Stomach (tissue), 19 donors: ENCODE measurements at places on chromosomes 5 and 9. TPM values are rescaled to one million over a fixed set of nuclear protein-coding genes. Genes with fewer than 3 reads are reported as not detected.

PCDHB16 gene
- 0.45 TPM for total RNA-seq

ARAP3 gene
- 7.8 TPM for total RNA-seq

UBE2R2 gene
- total RNA-seq, result 117 TPM

TMEM252 gene
- total RNA-seq, result not detected

SNCAIP gene
- 10.5 TPM for total RNA-seq

TPM2 gene
- total RNA-seq, result 3,642 TPM

KLHL3 gene
- total RNA-seq, result 19.4 TPM

INSL6 gene
- total RNA-seq, result not detected

TCF7 gene
- not detected for total RNA-seq

CSF2 gene
- not detected for total RNA-seq

SUSD3 gene
- 4.5 TPM for total RNA-seq

IFNA21 gene
- not detected for total RNA-seq

SYK gene
- 21.0 TPM for total RNA-seq

CYLC2 gene
- total RNA-seq, result not detected

LHX6 gene
- 4.6 TPM for total RNA-seq

GRCh38 chr9:16884373-16884772 lies 13.9 kb upstream of the BNC2 start:
- no peak for DNase-seq

GRCh38 chr5:29214839-29215238 lies 1978.6 kb upstream of the CDH6 start:
- no peak for DNase-seq

DNA sequence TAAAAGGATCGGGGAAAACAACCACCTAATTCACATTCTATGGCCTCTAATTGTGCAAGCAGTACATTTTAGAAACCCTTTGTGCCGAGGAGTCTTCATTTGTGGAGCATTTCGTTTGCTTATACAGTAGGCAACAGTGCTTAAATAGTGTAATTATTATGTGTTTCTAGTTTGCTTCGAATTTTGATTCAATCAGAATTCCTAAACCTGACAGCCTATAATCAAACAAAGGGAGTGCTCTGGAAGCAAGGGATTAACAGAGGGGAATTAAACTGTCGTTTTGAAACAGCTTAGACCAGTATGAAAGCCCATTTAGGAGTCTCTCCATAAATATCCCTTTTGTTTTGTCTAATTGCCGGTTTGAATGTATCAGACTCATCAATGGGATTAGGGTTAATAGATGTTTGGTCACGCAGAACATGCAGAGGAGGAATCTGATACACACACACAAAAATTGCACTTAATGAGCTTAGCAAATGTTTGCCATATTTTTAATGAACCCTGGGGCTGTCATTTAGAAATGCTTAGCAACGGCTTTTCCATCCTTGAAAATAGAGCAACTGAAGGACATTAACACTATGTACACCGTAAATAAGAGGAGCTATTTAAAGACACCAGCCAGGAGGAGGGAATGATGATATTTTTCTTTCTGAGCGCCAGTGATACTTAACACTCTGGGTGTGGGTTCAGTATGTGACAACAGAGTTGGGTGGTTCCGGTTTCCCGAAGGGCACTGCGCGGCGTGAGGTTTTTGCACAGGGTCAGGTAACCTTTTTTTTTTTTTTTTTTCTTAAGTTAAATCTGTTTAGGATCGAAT lies 404.7 kb downstream of the TLE4 start:
- DNase-seq, result peak; percentile 50

- no peak for DNase-seq
These were observed 267.0 kb downstream of the CETN3 start for GRCh38 chr5:90142541-90142940.

- DNase-seq, result no peak
These were observed 19.1 kb upstream of the FOXB2 start for GRCh38 chr9:77000330-77000729.

DNA sequence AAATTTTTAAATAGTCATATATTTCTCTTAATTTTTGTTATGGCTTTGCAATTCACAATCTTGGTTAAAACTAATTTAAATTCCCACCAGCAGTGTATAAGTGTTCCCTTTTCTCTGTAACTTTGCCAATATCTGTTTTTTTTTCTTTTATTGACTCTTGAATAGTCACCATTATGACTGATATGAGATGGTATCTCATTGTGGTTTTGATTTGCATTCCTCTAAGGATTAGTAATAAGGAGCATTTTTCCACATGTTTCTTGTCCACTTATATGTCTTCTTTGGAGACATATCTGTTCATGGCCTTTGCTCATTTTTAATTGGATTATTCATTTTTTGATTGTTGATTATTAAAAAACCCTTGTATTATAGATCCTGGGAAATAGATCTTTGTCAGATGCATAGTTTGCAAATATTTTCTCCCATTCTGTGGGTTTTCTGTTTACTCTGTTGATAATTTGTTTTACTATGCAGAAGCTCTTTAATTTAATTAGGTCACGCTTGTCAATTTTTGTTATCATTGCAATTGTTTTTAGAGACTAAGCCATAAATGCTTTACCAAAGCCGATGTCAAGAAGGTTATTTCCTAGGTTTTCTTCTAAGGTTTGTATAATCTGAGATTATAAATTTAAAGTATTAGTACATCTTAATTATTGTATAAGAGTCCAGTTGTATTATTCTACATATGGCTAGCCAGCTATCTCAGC lies 610.9 kb downstream of the CHSY3 start:
- no peak for DNase-seq

GRCh38 chr5:61254969-61255555 lies 77.0 kb upstream of the ZSWIM6 start:
- no peak for DNase-seq

- no peak for DNase-seq
These were observed 148.2 kb downstream of the ARL15 start for GRCh38 chr5:54162184-54162583.

GRCh38 chr9:11347437-11347836 lies 734.6 kb upstream of the PTPRD start:
- DNase-seq, result no peak

GRCh38 chr9:96441798-96442445 lies 8.0 kb upstream of the HABP4 start:
- peak; percentile 34 for DNase-seq

DNA sequence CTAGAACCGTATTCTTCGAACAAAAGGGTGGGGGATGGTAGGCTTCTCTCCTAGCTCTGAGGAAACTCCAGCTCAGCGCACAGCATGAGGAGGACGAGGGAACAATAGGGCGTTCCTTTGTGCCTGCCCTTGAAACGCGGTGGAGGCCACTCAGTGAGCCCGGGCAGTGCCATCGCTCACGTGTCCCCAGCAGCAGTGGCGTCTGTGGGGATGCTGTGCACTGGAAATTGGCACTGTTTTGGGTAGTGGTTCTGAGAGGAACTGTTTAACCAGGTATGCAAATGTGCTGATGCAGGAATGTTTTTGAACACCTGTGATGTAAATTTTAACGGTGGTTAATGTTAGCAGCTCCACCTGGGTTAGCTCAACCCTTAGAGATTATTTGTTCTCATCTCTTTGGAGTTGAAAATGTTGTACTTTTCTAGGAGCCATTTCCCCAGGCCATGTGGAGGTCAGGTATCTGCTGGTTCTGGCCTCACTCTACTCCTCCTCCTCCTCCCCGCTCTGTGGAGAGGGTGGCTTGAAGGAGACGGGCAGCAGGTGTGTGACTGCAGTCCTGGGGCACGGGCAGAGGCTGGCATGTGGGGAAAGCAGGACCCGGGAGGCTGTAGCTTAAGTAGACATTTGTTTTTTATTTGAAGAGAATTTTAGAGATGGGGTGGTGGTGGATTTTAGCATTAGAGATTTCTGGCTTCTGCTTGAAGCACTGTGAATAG lies 48.3 kb downstream of the EHMT1 start:
- DNase-seq, result peak; percentile 72

GRCh38 chr5:137938751-137939143 lies 49.5 kb downstream of the PKD2L2 start:
- no peak for DNase-seq

DNA sequence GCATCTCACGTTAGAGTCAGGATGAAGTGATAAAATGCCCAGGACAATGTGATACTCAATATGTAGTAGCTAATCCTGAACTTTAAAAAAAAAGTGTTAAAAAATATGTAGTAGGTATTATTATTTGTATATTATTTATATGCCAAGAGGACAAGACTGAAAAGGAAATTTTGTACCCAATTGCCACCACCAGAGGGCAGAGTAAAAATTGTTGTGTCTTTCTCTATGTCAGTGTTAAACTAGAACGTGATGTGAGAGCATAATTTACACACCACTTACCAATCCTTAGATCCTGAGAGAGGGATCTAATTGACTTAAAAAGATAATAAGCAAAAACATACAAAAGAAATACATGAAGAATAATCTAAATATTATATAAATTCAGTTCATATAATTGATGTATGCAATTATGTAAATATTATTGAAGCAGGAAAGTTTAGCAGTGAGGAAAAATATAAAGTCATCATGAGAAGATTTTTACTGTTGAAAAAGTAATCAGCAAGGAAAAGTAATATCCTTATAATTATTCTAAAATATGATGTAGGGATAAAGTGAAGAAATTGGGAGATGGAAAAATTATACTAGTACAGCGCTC lies 288.9 kb downstream of the RAB3C start:
- peak; percentile 60 for DNase-seq

GRCh38 chr5:109953761-109954160 lies 264.0 kb downstream of the MAN2A1 start:
- no peak for DNase-seq

DNA sequence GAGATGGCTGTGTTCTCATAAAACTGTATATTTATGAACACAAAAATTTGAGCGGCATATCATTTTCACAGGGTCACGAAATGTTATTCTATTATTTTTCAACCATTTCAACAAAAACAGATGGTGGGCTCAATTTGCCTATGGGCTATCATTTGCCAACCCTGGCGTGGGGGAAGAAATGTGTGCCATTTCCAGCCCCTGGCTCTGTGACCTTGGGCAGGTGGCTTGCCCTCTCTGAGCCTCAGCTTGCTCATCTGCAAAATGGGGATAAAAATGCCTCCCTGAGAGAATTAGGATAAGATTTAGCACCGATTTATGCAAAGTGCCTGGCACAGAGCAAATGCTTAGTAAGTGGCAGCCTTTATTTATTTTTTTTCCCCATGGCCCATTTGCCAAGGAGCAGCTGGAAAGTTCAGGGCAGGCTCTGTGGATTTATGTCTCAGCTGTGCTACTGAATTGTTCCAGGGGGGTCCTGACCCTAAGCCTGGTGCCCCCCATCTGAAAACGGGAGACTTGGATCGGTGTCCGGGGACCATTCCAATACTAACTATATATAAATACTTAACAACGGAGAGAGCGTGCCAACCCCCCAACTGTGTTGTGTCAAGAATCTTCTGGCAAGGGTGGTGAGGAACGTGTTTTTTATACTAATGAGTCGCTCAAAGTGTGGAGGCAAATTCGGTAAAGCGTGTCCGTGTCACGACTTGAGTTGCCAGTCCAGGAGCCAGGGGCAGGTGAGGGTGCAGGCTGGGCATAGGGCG lies 34.5 kb downstream of the HRH2 start:
- DNase-seq, result no peak

DNA sequence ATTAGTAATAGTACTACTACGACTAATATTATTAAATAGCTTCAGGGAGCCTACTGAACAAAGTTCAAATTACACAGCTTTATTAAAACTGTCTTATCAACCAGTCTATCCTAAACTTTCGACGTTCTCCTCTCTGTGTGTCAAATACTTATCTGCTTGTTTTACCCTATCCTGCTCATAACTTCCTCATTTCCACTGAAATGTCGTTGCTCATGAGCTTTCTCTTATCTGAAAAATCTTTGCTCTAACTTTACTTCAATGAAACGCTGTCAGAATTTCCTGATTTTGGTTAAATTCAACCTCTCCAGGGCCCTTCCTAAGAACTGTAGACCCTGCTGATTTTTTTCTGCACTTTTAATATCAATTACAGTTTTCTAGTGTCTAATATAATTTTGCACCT lies 1431.0 kb upstream of the WWC1 start:
- DNase-seq, result no peak

- DNase-seq, result peak; percentile 61
These were observed 47.1 kb upstream of the SH3GL2 start for GRCh38 chr9:17531642-17532254.

DNA sequence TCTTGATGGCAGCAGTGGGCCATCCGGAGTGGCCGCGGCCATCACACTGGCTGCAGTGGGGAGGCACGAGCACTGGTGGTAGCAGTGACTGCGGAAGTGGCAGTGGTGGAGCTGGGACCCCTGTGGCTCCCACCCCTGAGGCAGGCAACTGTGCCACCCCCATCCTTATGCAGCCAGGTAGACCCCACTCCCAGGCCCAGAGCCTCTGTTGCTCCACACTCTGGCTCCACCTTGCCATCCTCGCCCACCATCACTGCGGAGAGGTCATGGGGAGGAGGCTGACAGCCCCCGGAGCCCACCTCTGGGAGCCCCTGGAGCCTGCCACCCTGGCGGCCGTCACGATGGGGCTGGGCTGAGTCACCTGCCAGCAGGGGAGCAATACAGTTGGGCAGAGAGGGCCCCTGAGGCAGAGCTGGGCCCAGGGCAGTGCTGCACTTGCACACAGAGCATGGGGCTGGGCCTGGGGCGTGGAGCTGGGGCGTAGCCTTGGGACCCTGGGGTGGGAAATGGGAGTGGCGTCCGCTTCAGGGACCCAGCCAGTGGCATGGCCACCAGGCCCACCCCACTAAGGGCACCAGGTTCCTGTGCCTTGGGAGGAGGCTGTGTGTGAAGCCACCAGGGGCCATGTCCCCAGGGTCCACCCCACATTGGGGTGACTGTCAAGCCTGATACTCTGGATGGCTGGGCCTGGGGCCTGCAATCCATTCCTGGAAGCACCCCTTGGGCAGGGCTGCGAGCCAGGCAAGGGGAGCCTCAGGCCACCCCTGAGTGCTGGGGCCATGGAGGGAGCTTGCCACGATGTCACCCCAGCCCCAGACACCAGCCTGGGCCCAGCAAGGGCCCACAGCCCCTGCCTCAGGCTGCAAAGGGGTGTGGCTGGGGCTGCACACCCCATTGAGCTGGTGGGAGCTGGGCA lies 7.7 kb downstream of the AMBP start:
- DNase-seq, result no peak

DNA sequence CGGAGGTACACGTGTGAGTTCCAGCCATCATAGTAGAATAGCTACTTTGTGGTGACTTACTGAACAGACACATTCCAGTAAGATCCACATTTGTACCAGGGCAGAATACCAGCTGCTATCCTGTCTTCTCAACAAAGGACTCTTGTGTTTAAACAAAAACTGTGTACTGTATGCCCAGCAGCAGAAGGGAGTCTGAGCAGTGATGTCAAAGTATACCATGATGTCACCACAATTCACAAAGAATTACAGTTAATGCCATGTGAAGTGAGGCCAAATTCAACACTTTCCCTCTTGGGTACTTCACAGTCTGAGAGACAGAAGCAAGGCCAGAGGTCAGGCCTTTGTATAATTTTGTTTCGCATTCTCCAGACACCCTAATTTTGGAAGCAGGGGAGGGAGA lies 137.0 kb downstream of the ADAMTSL1 start:
- peak; percentile 76 for DNase-seq

GRCh38 chr5:72649449-72649848 lies 142.2 kb upstream of the ZNF366 start:
- no peak for DNase-seq

DNA sequence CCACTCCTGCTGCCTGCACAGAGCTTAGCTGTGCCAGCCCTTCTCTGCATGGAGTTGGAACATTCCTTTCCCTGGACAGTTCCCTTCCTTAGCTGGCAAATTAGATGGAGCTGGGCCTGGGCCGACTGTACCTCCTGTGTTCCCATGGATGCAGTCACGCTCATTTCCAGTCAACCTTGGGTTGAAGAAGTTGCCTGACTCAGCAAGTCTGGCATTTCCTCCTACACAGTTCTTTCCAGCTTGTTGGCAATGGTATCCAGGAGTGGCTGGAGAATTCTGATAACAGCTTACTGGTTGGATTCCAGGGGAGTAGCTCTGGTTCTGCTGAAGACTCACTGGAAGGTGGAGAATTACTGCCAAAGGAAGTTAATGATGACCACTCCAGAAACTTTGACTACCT lies 9.2 kb upstream of the TAF1L start:
- DNase-seq, result no peak
